ENCODE measurements at places on chromosomes 5 and 9.

- H3K36me3 ChIP-seq: no peaks in the 10 kb centered on the region
- H3K4me1 ChIP-seq: no peaks in the 10 kb centered on the region
- H3K4me3 ChIP-seq: peak overlapping the region; percentile 38
- DNase-seq: no peak
- no peak overlapping the region for H3K27ac ChIP-seq
Observed at GRCh38 chr5:2739360-2740050, 12.0 kb downstream of the IRX2 start.

DNA sequence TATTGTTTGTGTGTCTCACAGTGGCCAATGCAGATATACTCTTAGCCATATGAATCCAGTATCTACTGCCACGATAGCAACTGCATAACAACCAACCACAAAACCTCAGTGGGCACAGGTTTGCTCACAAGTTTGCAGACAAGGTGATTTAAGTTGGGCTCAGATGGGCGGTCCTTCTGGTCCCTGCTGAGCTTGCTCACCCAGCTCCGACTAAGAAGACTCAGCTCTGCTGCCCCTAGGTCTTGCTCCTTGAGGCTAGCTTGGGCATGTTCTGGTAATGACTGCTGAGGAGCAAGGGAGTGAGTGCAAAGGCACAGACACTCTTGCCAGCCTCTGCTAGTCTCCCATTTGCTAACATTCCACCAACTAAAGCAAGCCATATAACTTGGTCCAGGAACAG, 52.6 kb downstream of the MTX3 start:
- no peak overlapping the region for H3K27ac ChIP-seq
- no peaks in the 10 kb centered on the region for H3K4me1 ChIP-seq
- no peak overlapping the region for H3K4me3 ChIP-seq
- DNase-seq: no peak
- H3K36me3 ChIP-seq: no peaks in the 10 kb centered on the region

DNA sequence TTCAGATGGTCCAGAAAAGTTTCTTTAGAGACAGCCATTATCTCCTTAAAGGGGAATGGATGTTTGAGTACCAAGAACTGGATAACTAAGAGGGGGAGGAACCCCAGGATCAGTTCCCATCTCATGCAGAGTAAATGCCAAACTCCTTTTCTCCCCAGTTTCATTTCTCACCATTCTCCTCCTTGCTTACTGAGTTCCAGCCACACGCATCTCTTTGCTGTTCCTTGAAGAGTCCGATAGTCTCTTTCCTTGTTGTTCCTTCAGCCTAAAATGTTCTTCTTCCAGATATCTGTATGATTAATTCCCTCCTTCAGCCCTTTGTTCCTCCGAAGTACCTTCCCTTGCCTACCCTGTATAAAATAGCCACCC, 30.0 kb downstream of the KDM4C start:
- H3K4me1 ChIP-seq: no peaks in the 10 kb centered on the region
- no peak overlapping the region for H3K4me3 ChIP-seq
- no peaks in the 10 kb centered on the region for H3K27me3 ChIP-seq
- no peak overlapping the region for H3K27ac ChIP-seq

- DNase-seq: no peak
- no peaks in the 10 kb centered on the region for H3K36me3 ChIP-seq
- H3K4me3 ChIP-seq: no peak overlapping the region
- H3K4me1 ChIP-seq: peaks cover 1% of the 10 kb centered on the region
Observed at GRCh38 chr9:36188212-36188611, 2.5 kb upstream of the CLTA start.

GRCh38 chr5:38874948-38875456, 29.2 kb downstream of the OSMR start:
- peaks cover 5% of the 10 kb centered on the region for H3K4me1 ChIP-seq
- peaks cover 7% of the 10 kb centered on the region for H3K36me3 ChIP-seq
- no peak overlapping the region for H3K27ac ChIP-seq
- DNase-seq: no peak
- H3K27me3 ChIP-seq: no peaks in the 10 kb centered on the region

Measured in aorta (tissue), 5 donors.